ENCODE measurements at places on chromosomes 12 and 14.

GRCh38 chr12:68675101-68675842 lies 11.5 kb upstream of the NUP107 start:
- DNase-seq = no peak

- DNase-seq = no peak
These were observed 49.8 kb downstream of the SDR9C7 start for GRCh38 chr12:56884421-56884820.

- DNase-seq = no peak
These were observed 13.5 kb upstream of the TNFAIP2 start for GRCh38 chr14:103109535-103110441.

DNA sequence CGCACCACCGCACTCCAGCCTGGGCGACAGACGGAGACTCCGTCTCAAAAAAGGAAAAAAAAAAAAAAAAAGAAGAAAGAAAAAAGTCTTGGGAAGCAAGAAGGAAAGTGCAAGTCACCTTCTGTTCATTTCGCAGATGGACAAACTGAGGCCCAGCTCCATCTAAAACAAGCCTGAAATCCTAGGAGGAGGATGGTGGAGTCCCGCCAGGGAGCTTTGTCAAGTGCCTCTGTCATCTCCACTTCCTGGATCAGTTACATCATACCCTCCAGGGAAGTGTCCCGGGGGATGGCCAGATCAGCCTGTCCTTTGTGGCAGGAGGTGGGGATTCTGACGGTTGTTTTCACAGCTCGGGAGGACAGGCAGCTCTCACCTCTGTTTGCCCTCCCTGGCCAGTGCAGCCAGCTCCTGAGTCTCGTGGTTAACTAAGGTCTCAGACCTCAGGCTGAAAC lies 8.7 kb upstream of the SDSL start:
- no peak for DNase-seq

GRCh38 chr12:130161261-130162243 lies 712 bp upstream of the FZD10 start:
- DNase-seq = no peak

DNA sequence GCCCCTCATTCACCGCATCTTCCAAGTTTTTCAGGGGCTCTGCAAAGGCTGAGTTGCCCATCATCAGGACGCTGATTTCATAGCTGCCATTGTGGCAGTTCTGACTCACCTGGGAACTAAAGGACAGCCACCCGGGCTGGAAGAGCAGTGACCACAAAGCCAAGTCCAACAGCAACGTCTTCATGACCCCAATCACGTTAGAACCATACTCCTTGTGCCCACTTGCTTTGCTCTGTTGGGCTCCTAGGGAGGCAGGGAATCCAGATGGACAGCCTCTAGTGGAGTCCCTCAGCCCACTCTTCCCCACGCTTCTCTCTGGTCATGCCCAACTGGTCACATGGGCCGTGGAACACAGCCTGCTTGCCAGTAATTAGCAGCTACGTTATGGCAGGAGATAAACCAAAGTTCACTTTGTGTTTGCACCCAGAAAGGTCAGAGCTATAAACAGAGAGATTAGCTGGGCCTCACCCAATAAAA lies at the start of gene GUCY2C:
GUCY2C (minus strand) TSS at position 335 of the 477 bp plus-strand sequence; CDS start at position 184, 151 bp downstream.
- no peak for DNase-seq

- DNase-seq = no peak
These were observed 420.9 kb upstream of the ATP2B1 start for GRCh38 chr12:90129366-90130030.

GRCh38 chr12:84397846-84398245 lies 514.8 kb downstream of the SLC6A15 start:
- DNase-seq = no peak

DNA sequence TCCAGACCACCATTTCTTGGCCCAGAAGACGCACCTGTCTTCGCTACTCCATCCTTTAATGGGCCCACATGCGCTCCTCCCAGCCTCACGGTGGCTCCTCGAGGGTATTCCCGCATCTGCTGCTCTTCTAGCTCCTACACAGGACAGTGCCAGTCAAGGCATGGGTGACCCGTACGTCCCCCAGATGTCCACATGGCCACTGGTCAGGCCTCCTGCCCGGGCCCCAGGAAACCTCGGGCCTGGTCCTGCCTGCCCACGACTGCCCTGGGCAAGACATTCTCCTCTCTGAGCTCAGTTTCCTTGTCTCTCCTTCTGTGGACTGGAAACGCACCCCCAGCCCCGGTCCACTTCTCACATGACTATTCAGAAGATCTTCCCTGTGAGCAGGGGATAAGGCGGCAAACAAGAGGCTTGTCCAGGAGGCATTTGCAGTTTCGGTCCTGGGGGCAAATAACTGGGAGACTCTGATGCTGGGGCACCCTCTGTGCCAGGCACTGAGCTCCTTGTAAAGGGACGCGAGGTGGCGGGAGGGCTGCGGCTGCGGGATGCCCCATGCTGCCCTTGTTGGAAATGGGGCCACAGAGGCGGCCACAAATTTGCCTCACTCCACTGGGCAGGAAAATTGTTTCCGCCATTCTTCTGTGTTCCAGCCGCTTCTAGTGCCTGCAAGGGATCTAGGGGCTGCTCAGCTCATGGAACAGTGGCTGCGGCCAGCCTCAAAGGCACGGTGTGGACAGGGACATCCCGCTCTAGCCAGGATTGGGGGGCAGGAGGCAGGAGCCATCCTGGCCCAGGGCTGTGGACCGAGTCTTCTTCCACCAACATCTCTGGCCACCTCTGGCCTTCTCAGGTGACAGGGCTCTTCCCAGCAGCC lies 6.8 kb upstream of the BEGAIN start:
- no peak for DNase-seq

DNA sequence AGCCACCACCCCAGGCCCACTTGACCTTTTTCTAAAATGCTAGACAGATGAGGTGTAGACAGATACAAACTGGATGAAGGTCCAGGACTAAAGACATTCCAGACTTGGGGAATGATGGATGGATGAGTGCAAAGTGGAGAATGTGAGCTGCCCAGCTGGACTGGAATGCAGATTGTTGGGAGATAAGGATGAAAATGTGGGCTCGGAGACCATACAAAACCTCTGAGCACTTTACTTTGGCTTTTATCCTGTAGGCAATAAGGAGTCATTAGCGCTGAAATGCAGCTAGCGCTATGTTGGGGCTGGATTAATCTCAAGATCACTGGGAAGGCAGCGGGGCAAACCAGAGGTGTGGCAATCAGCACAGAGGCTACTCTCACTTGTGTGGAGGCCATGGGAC lies 64.7 kb upstream of the GNPNAT1 start:
- no peak for DNase-seq

DNA sequence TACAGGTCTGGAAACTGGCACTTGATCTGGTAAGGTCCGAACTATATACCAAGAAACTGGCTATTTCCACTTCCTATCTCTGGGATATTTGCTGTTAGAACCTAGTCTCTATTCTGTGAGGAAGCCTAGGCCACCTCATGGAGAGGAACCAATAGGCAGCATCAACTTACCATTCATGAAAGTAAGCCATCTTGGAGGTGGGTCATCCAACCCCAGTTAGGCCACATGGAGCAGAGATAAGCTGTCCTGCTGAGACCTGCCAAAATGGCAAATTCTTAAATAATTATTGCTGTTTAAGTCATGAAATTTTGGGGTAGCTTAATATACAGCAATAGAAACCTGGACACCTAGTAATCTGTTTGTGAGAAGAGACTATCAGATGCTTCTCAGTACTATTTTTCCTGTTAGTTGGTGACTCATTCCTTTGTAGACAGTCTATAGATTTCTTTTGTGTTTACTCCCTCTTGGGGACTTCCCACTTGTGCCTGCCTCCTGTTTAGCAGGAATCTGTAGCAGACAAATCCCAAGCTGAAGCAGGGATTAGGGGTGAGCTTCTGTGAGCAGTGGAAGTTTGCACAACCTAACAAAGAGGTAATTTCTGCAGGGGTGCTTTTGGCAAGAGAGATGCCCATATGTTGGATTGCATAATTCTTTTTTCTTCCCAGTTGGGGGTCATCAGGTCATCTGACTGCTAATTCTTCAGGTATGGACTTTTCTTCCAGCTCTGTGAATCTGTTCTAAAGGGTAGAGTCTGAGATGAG lies 136.8 kb downstream of the IGF1 start:
- DNase-seq = no peak

- DNase-seq = no peak
These were observed 102.9 kb downstream of the CCER1 start for GRCh38 chr12:90851800-90852718.
